Dermis microvascular lymphatic vessel endothelial cell (primary cell): ENCODE measurements at places on chromosomes 1 and 21. TPM values are rescaled to one million over a fixed set of nuclear protein-coding genes. Genes with fewer than 3 reads are reported as not detected.

Gene TFF2
- total RNA-seq: not detected in 2 replicates

Gene TRIM45
- total RNA-seq: 0.90 and 2.1 TPM in 2 replicates

Gene MTARC1
- total RNA-seq: 1.0 and 3.6 TPM in 2 replicates

Gene BTG3
- total RNA-seq: 8.5 and 11.9 TPM in 2 replicates

Gene WNT2B
- total RNA-seq: 0.51 and 1.0 TPM in 2 replicates

Gene IFI16
- total RNA-seq: 35.5 and 42.9 TPM in 2 replicates

Gene FAM229A
- 0.64 and 1.4 TPM in 2 replicates for total RNA-seq

Gene RAP1GAP
- not detected in 2 replicates for total RNA-seq

Gene CDC20
- 18.6 and 53.7 TPM in 2 replicates for total RNA-seq

Gene MATN1
- total RNA-seq: under 0.01 TPM in 1 of 2 replicates, not detected in the other

Gene LRRC38
- under 0.01 and 0.13 TPM in 2 replicates for total RNA-seq

Gene SLC5A3
- total RNA-seq: 12.5 and 20.2 TPM in 2 replicates

Gene ARTN
- not detected in 2 replicates for total RNA-seq

Gene PCP4
- total RNA-seq: not detected in 2 replicates

Gene COL6A1
- 6.7 and 13.5 TPM in 2 replicates for total RNA-seq

Gene CYP4A11
- not detected in 2 replicates for total RNA-seq

Gene KLF17
- total RNA-seq: not detected in 2 replicates

Gene RAD54L
- 2.0 and 3.0 TPM in 2 replicates for total RNA-seq

Gene CELA2B
- not detected in 2 replicates for total RNA-seq

Gene ZNF670
- total RNA-seq: 6.2 and 7.4 TPM in 2 replicates

Gene LAD1
- not detected in 2 replicates for total RNA-seq

Gene ETV3
- total RNA-seq: 11.2 and 15.9 TPM in 2 replicates

Gene VAV3
- 36.1 and 51.6 TPM in 2 replicates for total RNA-seq

Gene ACTA1
- total RNA-seq: under 0.01 TPM in 1 of 2 replicates, not detected in the other

Gene FAM72D
- 0.89 and 1.4 TPM in 2 replicates for total RNA-seq

Gene PPOX
- 13.0 and 18.3 TPM in 2 replicates for total RNA-seq

Gene CD34
- total RNA-seq: 12.6 and 19.8 TPM in 2 replicates

Gene FCRL6
- total RNA-seq: not detected in 2 replicates

Gene NIBAN1
- 2.4 and 4.1 TPM in 2 replicates for total RNA-seq

Gene MFN2
- total RNA-seq: 54.6 and 66.4 TPM in 2 replicates

Gene TMEM82
- total RNA-seq: 0.13 TPM in 1 of 2 replicates, not detected in the other

Gene CATSPER4
- total RNA-seq: not detected in 2 replicates

Gene DONSON
- 8.7 and 11.4 TPM in 2 replicates for total RNA-seq

Gene ARHGEF16
- 0.39 and 0.76 TPM in 2 replicates for total RNA-seq

Gene UBE2U
- total RNA-seq: 0.13 TPM in 1 of 2 replicates, not detected in the other

Gene KCNJ6
- total RNA-seq: not detected in 2 replicates

Gene SPATA45
- total RNA-seq: not detected in 2 replicates

Gene RIPPLY3
- under 0.01 TPM in 1 of 2 replicates, not detected in the other for total RNA-seq
